ENCODE measurements at places on chromosomes 16 and 17. TPM values are rescaled to one million over a fixed set of nuclear protein-coding genes. Genes with fewer than 3 reads are reported as not detected.
A peak's percentile ranks its signal among the peaks of the same experiment; 100 is the strongest.

GRCh38 chr16:23113185-23113584 lies 36.1 kb downstream of the USP31 start:
- H3K27me3 ChIP-seq, result no peaks in the 10 kb centered on the region
- no peak for DNase-seq
- peaks cover 6% of the 10 kb centered on the region for H3K36me3 ChIP-seq
- H3K4me1 ChIP-seq, result peaks cover 27% of the 10 kb centered on the region

DNA sequence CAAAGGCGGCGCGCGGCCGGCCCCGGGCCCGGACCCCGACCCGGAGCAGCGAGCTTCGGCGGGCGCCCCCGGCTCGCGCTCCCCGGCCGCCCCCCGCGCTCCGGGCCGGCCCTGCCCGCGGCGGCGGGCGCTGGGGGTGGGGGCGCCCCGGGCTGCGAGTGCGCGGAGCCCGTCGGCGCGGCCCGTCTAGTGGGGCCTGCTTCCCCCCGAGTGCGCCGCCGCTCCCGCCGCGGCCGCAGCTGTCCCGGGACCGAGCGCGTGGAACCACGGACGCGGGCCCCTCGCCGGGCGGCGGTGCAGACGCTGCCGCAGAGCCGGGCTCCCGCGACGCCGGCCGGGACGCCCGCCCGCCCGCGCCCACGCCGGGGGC lies 308 bp downstream of the ADCY9 start:
- H3K27ac ChIP-seq, result no peak overlapping the region
- H3K27me3 ChIP-seq, result peaks cover 32% of the 10 kb centered on the region
- peaks cover 3% of the 10 kb centered on the region for H3K36me3 ChIP-seq
- peak overlapping the region; percentile 72 for H3K4me3 ChIP-seq
- no peak for DNase-seq

GRCh38 chr17:70947636-70948565 lies 778.6 kb downstream of the KCNJ2 start:
- DNase-seq, result no peak
- peaks cover 9% of the 10 kb centered on the region for H3K36me3 ChIP-seq
- H3K4me3 ChIP-seq, result no peak overlapping the region

Gene NMRAL1
- 68.1 TPM for total RNA-seq

Data from WTC11 (cell line).